Fibroblast of gingiva (primary cell): ENCODE measurements at places on chromosomes 16 and 17.
A peak's percentile ranks its signal among the peaks of the same experiment; 100 is the strongest.

GRCh38 chr17:58316260-58316960 lies 12.2 kb downstream of the TSPOAP1 start:
- DNase-seq = no peak

DNA sequence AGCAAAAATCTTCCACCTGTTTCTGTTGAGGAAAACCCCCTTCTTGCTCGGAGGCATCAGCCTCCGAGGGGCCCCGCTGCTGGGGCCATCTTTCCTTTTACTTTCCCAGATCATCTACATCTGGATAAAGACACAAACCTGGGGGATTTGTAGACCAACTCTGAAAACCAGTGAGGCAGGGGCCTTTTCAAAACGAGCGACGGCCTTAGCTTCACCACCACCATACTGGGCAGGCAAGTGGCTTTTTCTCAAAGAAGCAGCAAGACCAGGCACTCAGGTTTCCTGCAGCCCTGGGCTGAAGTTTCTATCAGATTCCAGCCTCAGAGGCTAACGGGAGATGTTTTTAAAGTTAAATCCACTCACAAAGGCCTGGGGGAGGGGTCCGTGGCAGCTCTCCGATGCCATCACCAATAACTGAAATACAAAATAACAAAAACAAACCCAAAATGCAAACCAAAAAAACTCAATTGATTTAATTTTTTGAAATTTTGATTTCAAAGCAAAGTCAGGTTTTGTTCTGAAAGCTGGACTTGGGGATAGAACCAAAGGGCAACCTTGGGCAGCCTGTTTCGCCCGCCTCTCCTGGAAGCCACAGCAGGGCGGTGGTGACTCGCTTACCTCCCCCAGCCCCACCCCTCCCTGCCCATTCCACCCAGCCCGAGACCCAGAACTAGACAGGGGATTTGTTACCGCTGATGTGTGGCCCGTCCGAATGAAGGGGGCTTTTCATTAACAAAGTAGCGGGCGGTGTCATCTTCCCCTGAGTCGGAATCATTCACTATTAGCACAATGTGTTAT lies 55.8 kb downstream of the SALL1 start:
- no peak for DNase-seq

DNA sequence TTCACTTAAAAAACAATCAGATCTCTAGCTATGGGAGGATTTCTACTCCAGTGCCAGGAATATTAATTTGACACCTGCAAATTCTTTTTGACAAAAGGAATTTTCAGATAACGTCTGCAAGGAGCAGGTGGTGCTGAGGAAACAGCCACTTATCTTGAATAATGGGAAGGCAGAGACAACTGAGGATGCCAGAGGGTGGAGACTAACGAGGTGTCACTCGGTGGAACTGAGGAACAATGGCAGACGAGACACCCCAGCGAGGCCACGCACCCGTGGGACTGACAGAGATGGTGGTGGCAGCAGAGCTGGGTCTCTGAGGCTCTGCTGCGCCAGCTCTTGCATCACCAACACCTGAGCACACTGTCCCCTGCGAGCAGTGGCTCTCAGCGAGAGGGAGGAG lies 42.2 kb downstream of the VAC14 start:
- DNase-seq = no peak

- DNase-seq = peak; percentile 17
Observed at GRCh38 chr17:18246880-18247612, 11.5 kb downstream of the FLII start.

DNA sequence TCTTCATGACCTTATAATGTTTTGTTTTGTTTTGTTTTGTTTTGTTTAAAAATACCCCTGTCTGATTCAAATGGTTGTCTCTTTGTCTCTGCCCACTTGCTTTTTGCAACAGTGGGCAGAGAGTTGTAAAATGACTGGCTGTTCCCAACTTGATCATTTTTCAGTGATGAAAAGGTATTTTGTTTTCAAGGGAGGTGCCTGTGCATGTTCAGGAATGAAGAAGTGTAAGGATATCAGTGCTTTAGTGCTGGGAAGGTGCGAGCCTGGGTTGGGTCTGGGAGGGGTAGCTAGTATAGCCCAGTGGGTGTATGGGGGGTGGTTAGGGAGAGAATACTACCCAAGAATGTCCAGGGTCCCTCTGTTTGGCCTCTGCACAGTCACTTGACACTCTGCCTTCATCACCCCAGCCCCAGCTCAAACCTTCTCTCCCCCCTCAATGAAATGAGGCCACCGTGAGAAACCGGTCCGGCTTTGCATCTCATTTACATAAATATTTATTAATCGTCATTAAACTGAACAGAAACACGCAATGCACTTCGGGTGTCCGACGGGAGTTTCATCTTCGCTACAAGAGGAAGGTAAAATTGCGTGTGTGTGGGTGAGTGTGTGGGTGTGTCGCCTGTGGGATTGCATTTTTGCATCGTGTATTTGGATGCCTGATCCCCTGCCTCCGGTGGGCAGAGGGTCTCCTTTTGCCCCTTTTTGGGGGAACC lies 4.3 kb downstream of the NEUROD2 start:
- DNase-seq = no peak

GRCh38 chr17:72234985-72235384 lies 114.2 kb downstream of the SOX9 start:
- no peak for DNase-seq

DNA sequence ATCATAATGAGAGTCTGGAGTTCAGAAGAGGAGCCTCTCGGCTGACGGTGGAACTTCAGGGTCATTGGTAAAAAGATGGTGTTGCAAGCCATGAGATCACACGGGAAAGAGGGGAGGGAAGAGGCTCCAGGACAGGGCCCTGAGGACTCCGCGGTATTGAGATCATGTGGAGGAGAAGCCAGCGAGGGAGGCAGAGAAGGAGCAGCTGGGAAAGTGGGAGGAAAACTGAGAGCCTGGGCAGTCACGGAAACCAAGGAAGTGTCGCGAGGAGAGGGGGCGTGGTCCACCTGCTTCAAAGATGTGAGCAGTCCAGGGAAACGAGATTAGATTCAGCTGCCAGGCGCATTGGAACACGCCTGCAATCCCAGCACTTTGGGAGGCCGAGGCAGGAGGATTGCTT lies 27.7 kb upstream of the SBK1 start:
- no peak for DNase-seq

- DNase-seq = no peak
Observed at GRCh38 chr16:14405611-14406537, 224.2 kb downstream of the PARN start.

DNA sequence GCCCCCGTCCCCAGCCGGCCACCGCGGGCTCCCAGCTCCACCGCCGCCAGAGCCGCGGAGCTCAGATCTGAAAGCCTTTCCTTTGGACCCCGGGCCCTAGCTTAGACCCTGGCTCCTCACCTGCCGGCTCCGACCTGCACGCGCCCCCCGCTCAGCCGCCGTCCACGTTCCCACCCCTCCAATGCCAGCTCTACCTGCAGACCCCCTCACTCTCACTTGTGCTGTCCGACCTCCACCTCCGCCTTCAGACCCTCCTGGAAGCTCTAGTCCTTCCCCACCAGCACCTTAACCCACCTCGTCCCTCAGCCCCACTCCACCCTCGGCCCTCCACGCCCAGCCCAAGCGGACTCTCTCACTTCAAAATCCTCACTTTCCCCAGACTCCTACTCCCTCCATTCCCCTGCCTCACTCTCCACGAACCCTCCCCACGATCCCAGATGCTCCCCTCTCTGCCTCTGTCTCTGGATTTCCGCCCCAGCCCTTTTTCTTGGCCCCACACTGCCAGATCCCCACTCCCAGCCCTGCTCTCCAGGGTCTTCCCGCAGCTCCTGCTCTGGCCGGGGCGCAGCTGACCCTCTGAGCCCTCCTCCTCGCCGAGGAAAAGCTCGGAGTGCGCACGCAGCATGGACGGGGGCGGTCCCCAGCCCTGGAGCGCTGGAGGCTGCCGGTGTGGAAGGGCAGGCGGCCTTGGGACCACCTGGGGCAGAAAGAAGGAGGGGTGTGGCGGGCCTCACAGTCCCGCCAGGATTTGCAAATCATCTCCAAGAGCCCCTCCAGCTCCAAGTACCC lies at the start of gene TMEM114:
Gene TMEM114 (minus strand): TSS at position 612 of the 789 bp plus-strand sequence. CDS start 673 bp downstream, outside the sequence.
- no peak for DNase-seq

- DNase-seq = no peak
Observed at GRCh38 chr17:62109924-62110323, 44.8 kb upstream of the MED13 start.

- DNase-seq = no peak
Observed at GRCh38 chr17:13865650-13866049, 203.7 kb upstream of the COX10 start.

DNA sequence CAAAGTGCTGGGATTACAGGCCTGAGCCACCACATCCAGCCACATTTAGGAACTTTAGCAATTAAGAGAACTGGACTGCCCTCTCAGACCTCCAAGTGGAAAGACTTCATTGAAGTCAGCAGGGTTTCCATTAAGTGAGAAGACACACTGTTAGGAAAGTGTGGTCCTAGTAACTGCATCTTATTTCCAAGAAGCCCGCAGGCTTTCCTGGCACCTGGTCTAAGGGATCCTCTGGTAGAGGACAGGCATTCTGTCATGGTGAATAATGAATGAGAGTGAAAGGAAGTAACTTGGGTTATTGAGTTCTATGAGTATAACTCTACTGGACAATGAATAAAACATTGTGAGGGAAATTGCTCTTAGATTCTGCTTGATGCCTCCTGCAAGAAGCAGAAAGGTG lies 14.1 kb downstream of the C17orf75 start:
- no peak for DNase-seq

DNA sequence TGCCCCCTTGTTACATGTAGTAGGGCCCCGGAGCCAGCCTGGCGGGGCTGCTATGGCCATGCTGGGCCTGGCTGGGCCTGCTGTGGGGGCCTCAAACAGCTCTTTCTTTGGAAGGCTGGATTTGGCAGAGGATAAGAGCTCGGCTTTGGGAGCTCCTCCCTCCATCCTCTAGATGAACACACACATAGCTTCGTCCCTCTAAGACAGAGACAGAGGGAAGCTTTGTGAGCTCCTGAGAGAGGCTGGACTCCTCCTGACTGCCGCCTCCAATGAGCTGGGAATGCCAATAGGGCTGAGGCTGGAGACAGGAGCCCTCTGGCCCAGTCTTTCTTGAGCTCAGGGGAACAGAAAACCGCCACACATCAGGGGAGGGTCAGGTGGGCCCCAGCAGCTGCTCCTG lies 37.3 kb upstream of the CDC42EP4 start:
- no peak for DNase-seq

- no peak for DNase-seq
Observed at GRCh38 chr17:69227541-69227940, 1.1 kb downstream of the ABCA10 start.

DNA sequence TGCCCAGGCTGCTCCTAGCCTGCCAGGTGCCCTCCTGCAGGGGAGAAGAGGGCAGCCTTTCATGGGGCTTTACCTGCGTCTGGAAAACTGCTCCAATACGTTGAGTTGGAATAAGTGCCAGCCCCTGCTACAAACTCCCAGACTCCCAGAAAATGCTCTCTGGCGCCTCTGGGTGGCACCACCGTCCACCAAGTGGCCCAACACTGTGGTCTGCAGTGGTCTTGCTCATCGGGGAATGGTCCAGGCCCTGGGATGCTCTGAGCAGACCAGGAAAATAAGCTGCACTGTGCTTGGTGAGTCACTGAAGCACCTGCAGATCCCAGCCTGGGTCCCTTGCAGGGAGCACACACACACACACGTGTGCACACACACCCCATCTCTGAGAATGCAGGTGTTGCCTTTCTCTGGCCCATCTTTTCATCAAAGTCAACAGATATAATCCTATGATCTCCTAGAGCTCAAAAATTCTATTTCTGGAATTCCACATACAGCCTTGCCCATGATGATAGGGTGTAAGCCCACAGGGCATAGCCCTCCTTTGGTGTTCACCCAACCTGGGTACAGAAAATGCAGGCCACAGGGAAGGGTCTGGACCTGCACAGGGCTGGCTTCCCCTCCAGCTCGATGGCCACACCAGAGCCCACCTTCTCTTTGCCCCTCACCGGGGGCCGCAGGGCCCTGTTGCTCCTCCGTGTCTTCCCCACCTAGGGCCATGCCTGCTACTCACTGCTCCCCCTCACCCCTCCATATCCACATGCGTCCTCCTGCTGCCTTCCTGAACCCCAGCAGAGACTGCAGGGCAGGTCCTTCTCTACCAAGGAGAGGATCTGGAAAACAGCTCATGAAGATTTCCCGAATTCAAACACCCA lies 20.5 kb downstream of the CDIP1 start:
- DNase-seq = no peak

GRCh38 chr16:71201054-71201453 lies 29.5 kb downstream of the HYDIN start:
- DNase-seq = no peak

- DNase-seq = no peak
Observed at GRCh38 chr16:86991679-86992078, 325.5 kb downstream of the C16orf95 start.

- DNase-seq = no peak
Observed at GRCh38 chr17:13106171-13106570, 88.3 kb upstream of the ELAC2 start.

DNA sequence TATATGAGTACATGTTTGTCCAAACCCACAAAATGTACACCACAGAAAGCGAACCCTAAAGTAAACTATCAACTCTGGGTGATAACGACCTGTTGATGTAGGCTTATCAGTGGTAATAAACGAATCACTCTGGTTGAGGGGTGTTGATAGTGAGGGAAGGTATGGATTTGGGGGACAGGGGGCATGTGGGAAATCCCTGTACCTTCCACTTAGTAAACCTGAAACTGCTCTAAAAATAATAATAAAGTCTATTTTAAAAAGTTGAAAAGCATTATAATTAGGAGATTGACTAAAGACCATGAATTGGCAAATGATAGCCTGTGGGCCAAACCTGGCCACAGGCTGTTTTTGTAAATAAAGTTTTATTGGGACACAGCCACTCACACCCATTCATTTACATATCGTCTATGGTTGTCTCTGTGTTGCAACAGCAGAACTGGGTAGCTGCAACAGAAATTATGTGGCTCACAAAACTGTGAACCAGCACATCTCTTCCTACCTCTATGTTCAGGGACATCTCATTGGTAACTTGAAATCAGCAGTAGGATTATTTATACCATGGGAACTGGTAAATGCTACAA lies 85.5 kb upstream of the CDYL2 start:
- no peak for DNase-seq

DNA sequence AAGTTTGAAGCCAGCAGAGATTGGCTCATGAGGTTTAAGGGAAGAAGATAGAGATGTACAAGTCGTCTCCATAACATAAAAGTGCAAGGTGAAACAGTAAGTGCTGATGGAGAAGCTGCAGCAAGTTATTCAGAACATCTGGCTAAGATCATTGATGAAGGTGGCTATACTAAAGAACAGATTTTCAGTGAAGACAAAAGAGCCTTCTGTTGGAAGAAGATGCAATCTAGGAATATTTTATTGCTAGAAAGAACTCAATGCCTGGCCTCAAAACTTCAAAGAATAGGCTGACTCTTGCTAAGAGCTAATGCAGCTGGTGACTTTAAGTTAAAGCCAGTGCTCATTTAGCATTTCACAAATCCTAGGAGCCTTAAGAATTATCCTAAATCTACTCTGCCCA lies 26.0 kb downstream of the CCL4 start:
- no peak for DNase-seq
